ENCODE measurements at places on chromosomes 3 and 15.
A peak's percentile ranks its signal among the peaks of the same experiment; 100 is the strongest.

DNA sequence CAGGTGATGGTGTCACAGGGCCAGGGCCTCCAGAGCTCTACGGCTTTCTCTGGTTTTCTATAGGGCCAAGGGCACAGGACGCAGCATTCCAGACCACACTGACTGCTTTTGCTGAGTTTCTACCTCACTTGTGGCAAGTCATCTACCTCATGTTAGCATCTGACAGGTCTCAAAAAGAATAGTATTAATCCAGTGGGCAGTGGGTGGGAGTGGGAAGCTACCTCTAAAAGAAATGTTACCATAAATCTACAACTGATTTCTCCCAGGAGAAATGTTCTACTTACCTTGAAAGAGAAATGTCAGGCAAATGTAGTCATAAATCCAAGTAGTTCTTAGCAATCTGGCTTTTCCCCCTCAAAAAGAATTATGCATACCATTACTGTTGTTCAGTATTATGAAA lies 55.7 kb upstream of the CCR4 start:
- DNase-seq: no peak

DNA sequence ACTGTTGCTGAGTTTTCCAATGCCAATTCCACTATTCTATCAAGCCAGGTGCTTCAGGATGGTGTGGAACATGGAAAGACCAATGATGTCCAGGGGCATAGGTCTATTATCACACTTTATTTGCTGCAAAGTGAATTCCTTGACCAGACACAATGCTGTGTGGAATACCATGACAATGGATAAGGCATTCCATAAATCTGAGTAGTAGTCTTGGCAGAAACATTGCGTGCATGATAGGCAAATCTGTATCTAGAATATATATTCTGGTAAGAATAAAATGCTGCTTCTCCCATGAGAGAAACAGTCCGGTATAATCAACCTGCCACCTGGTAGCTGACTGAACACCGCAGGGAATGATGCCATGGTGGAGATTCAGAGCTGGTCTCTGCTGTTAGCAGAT lies 70.0 kb upstream of the ALDH1A3 start:
- DNase-seq: no peak

DNA sequence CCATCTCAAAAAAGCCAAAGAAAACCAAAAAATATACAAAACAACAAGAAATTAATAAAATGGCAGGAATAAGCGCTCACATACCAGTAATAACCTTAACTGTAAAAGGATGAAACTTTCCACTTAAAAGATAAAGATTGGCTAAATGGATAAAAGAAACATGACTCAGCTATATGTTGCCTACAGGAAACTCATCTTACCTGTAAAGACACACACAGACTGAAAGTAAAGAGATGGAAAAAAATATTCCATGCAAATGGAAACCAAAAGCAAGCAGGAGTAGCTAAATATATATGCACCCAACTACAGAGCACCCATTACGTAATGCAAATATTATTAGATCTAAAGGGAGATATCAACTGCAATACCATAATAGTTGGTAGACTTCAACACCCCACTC lies 49.7 kb downstream of the ADAM10 start:
- no peak for DNase-seq

DNA sequence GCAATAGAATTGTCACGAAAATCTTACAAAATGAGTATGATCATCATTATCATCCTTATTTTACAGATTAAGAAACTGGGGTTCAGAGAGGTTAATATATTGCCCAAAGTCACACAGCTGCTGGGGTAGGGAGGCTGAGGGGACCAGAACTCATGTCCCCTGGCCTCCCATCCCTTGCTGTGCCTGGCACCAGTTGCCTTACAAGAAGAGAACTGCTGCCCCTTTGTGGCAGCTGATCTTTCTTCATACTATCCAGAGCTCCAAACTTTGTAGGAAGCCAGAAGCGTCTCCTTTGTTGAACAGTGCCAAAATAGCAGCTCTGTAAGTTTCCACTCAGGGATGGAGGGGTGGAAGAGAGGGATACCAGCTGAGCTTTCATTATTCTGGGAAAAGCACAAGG lies 236.8 kb upstream of the TBC1D5 start:
- DNase-seq: peak; percentile 22

DNA sequence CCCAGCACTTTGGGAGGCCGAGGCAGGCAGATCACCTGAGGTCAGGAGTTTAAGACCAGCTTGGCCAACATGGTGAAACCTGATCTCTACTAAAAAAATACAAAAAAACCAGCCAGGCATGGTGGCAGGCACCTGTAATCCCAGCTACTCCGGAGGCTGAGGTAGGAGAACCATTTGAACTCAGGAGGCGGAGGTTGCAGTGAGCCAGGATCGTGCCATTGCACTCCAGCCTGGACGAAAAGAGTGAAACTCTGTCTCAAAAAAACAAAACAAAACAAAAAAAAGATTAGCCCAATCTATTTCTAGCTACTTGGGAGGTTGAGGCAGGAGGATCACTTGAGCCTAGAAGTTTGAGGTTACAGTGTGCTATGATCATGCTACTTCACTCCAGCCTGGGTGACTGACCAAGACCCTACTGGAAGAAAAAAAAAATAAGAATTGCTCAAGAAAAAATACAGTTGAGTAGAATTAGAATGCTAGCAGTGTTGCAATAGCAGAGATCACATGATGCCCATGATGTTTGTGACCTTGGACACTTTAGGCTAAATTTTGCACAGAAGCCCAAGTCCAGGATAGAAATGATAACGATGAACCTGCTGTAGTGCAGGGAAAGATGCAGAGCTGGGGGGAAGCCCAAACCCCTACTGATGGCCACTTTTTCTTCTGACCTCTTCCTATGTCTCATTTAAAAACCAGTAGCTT lies 162.2 kb downstream of the LPP start:
- DNase-seq: no peak

DNA sequence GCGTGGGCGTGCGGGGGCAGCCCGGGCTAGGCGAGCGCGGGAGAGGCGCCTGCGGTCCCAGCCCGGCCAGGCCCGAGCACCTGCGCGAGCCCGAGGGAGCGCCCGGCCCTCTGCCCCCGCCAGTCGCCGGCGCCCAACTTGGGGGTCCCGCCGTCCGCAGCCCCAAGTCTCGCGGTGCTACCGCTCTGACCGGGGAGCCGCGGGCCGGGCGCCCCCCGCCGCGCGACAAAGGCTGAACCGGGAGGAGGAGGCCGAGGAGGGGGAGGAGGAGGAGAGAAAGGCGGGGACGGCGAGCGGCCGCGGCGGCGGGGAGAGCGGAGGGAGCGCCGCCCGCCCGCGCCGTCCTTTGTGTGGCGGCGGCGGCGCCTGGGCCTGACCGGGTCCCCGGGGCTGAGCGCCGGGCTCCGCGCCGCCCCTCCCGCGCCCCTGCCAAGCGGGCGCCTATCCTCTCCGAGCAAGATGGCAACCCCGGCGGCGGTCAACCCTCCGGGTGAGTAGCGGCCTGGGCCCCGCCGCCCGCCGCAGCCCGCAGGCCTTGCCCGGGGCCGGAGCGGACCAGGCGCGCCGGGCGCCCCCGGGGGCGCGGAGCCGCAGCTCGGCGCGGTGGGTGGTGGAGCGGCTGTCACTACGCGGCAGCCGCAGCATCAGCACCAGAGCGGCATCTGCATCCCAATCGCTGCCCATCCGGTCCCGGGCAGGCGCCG lies at the start of gene ARNT2:
Gene ARNT2, plus strand, starts transcription at position 326 of the 704 bp plus-strand sequence. Its CDS starts 134 bp downstream, at position 460.
- peak; percentile 61 for DNase-seq

GRCh38 chr3:172189213-172189612 lies 149.8 kb downstream of the FNDC3B start:
- no peak for DNase-seq

DNA sequence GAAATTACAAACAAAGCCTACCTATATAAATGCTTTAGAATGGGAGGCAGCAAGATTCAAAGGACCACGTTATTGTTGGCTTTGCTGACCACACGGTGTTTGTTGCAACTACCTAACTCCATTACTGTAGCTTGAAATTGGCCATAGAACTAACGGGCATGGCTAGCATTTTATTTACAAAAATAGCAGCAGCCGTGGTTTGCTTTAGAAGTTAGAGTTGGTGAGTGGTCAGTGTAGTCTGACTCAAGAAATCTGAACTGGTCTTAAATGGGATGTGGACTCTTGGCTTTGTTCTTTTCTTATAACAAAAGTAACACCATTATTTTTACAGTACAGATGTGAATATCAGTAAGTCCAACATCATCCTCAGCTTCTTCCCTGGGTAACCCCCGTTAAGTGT lies 10.6 kb downstream of the ATP1B3 start:
- no peak for DNase-seq
